ENCODE measurements at places on chromosomes 4 and X. TPM values are rescaled to one million over a fixed set of nuclear protein-coding genes. Genes with fewer than 3 reads are reported as not detected.

Gene CXCL6
- total RNA-seq, result not detected

Gene NLGN4X
- total RNA-seq, result not detected

DNA sequence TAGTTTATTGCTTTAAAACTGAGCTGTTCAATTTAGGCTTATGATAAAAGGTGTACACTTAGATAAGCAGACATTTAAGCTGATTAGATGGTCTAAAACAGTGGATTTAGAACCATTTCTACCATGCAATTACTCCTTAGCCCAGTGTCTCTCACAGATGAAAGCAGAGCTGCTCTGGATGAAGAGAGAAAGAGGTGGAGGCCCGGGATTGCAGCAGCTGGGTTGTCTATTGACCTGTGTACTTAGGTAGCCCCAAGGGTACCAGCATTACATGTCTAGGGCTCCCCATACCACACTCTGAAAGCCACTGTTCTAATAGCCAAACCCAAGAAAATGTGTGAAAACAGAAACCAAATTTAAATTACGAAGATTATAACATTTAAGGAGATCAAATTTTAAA is 86.0 kb upstream of the GIMD1 start:
- no peak for DNase-seq

- DNase-seq, result no peak
Observed at GRCh38 chrX:24202465-24203031, 53.0 kb downstream of the ZFX start.

DNA sequence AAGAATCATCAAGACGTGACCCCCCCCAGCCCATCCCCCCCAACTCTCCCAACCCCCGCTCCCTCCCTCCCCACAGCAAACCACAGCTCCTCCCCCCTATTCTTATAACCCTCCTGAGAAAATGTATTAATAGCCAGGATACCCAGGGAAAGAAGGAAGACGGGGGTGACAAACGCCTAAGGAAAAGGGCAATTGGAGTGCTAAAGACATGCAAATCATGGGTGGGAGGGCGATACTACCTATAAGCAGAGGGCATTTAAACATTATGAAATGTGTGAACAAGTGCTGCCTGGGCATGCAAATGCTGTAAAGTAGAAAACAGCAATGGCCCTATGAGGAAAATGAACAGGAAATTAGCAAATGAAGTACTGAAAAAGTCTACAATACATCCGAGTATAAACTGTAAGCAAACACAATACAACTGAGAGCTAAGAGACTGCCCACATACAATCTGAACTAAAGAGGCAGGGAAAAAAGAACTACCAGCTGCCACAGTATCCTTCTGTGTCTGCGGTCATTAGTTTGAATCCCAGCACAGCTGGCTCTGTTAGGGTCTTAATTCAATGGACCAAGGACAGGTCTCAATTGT is 2.4 kb downstream of the CXXC4 start:
- no peak for DNase-seq

Gene SPATA4
- not detected for total RNA-seq

Gene CT45A10
- not detected for total RNA-seq

DNA sequence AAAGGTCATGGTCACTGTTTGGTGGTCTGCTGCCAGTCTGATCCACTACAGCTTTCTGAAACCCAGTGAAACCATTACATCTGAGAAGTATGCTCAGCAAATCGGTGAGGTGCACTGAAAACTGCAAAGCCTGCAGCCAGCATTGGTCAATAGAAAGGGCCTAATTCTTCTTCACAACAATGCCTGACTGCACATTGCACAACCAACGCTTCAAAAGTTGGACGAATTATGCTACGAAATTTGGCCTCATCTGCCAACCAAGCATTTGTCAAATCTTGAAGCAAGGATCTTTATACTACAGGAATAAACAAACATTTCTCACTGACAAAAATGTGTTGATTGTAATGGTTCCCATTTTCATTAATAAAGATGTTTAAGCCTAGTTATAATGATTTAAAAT is 90.4 kb downstream of the EIF4E start:
- DNase-seq, result no peak

Gene GIMD1
- total RNA-seq, result not detected

DNA sequence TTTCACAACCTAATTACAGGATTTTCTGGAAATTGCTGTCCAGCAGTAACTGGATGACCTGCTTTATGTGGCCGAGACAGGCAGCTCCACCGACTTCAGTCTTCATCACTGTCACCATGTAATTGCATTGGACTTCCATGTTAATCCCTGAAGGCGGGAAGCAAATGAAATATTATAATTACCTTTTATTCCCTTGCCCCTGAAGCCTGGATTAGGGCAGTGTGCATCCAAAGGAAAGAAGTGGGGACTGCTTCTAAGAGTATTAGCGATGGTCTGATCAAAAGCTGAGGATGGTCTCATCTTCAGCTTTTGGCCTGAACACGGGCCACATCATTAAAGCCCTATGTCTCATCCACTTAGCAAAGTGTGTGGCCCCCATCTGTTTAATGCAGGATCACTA is 311.6 kb upstream of the GALNT7 start:
- DNase-seq, result no peak

DNA sequence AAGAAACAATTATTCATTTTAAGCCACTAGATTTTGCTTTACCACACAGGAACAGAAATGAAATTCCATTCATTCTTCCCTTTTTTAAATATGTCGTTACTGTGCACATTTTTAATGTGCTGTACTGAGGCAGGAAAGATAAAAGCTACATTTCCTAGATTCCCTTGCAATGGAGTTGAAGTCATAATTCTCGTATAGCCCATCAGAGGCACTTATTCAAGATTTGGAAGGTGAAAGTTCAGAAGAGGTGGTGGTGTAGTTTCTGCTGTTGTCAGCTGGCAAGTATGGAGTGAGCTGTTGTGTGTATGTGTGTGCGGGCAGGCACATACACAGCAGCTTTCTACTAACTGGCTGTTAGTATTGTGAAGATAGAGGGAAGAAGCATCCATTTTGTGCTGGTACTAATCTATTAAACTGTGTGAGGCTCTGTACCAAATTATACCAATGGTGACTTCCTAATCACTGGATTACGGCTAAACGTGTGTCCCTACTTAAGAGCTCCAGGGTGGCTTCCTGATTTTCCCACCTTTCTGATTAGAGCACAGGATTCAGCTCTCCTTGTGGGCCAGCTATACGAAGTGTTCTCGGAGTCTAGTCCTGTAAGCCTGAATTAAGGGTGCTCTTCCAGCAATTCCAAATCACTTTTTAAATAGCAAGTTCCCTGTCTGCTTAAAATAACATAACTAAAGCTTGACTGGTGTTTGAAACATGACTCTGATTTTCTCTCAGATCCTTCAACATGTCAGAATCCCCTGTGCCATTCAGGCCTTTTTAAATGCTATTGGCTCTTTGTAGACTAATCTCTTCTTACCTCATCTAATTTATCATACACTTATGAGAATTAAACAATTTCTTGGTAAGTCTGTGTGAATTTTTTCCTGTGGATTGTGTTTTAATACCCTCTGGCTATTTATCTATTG is 43.8 kb downstream of the PDS5A start:
- DNase-seq, result no peak

DNA sequence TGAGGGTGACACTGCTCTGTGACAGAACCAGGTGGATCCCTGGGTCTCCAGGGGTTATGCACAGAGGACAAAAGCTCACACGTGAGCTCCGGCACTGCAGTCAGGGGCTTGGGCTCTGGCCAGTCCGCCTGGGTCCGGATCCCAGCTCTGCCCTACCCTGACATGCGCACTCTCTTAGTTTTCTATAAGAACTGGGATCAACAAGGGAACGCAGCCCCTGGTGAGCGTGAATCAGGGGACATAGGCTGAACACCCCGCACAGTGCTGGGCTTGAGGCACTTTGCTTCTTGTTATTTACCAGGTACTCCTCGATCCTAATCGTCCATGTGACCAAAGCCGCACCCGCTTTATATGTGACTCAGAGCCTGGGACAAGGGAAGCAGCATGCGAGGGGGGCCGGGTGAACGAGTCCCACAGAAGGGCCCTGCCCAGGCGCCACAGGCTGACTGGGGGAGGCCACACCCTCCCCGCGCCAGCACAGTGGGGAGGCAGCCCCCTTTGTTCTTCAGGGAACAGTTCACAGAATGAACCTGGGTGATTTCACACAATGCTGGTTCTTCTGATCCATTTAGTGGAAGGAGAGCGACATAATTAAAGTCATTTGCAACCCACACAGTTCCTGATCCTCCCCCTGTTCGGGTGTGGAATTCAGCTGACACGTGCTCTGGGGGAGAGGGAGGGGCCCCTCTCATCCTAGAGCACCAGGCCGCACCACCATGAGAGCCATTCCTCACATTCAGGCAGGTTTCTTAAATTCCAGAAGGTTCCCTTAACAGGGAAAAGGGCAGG is 55.5 kb downstream of the WFS1 start:
- no peak for DNase-seq

DNA sequence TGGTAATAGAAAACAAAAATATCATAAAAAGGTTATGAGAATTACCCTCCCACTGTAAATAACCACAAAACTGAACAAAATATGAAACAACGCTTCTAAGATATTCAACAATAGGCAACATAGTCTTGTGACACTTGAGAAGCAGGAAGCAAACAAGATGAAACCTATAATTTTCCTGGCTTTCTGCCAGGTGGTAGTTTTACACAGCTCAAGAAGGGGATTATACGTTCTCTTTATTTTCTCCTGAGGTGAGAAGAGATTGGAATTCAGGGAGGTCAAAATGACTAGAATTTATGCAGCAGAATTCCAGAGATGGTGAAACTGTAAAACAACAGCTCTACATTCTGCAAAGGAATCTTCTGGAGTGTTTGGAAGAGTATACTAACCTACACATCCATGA is 186.0 kb downstream of the HHIP start:
- no peak for DNase-seq

Gene HSFX3
- total RNA-seq, result not detected

- no peak for DNase-seq
Observed at GRCh38 chr4:168674866-168675265, 178.0 kb downstream of the PALLD start.

- DNase-seq, result no peak
Observed at GRCh38 chrX:33126469-33126868, 84.9 kb downstream of the DMD start.

DNA sequence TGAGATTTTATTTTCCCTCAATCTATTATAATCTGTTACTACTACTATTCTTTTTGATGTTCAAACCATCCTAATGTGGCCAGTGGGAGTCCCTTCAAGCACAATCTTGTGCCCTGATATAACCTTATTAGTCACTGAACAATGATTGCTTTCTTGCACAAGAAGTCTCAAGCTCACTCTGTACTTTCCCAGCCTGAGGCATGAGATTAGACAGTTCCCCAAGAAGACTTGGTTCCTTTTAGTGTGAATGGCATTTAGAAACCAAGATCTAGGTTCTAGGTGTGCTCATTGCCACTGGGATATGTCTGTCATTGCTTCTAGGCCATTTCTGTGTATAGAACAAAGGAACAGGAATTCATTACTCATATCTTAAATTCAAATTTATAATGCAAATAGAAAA is 28.0 kb upstream of the RBM41 start:
- DNase-seq, result no peak

- DNase-seq, result no peak
Observed at GRCh38 chr4:69858690-69859089, 1.3 kb downstream of the SULT1E1 start.

Gene IBSP
- total RNA-seq, result not detected

Gene SOD3
- total RNA-seq, result not detected

DNA sequence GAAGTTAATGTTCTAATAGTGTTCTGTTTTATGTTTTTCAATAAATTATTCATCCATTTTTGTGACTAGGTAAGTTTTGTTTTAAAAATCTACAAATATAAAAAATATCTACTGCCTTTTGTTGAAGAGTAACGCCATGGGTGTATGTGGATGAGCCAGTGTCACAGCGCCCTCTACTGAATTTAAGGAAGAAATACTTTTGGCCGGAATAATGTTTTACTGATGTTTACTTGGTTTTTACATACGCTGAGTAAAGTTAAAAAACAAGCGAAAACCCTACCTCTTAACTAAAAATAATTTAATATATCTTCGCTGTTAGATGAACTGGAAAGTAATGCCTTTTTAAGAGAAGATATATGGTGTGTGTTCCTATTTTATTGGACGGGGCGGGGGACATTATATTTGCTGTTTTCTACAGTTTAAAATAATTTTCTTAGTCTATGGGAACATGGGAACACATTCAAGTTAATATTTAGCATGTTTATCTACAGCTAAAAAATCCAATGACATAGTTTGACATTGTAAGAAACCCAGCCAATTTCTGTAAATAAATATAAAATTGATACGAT is 86.1 kb downstream of the CPE start:
- no peak for DNase-seq

- no peak for DNase-seq
Observed at GRCh38 chr4:16827794-16828724, 70.4 kb downstream of the LDB2 start.

GRCh38 chr4:8332891-8333331 is 63.4 kb downstream of the HTRA3 start:
- no peak for DNase-seq

GRCh38 chrX:69142788-69143469 is 22.3 kb downstream of the PJA1 start:
- no peak for DNase-seq

Gene DUSP21
- not detected for total RNA-seq

Gene ADGRG4
- total RNA-seq, result not detected

Gene AWAT2
- not detected for total RNA-seq

Gene SHOX
- total RNA-seq, result not detected

DNA sequence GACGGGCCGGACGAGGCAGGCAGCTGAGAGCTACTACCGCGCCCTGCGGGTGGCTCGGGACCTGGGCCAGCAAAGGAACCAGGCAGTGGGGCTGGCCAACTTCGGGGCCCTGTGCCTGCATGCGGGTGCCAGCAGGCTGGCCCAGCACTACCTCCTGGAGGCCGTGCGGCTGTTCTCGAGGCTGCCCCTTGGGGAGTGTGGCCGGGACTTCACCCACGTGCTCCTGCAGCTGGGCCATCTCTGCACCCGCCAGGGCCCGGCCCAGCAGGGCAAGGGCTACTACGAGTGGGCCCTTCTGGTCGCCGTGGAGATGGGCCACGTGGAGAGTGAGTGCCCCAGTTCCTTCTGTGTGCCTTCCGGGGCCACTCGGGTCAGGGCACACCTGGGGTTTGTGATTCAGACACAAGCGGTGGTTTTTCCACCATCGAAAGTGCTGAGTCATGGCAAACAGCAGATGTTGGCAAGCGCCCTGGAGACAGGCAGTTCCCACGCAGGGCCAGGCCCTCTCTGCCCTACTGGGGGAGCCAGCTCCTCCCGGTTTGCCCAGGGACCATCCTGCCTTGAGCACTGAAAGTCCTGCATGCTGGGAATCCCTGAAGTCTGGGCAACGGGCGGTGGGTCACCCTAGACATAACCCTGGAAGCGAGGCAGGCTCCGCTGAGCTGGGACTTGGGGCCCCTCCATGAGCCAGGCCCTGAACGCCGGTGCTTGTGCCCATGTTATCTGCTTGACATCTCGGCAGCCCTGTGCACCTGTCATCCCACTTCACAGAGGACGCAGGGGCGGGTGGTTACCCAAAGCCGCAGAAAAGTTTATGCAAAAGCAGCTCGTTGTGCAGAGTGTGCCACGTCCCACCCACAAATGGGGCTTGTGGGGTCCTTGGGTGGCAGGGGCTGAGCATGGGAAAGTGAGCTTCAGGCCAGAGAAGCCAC is 29.5 kb downstream of the SH3TC1 start:
- peak; percentile 63 for DNase-seq

- DNase-seq, result no peak
Observed at GRCh38 chrX:20595928-20596575, 329.3 kb upstream of the RPS6KA3 start.

GRCh38 chr4:75432683-75433082 is 81.5 kb downstream of the RCHY1 start:
- DNase-seq, result no peak

GRCh38 chr4:122899682-122900081 is 22.7 kb downstream of the NUDT6 start:
- no peak for DNase-seq

Gene CABS1
- total RNA-seq, result not detected
